NCI-H2107 (cell line): ENCODE measurements at places on chromosomes 3 and 15.

- no peak for DNase-seq
Observed at GRCh38 chr15:88073391-88073691, 183.2 kb downstream of the NTRK3 start.

DNA sequence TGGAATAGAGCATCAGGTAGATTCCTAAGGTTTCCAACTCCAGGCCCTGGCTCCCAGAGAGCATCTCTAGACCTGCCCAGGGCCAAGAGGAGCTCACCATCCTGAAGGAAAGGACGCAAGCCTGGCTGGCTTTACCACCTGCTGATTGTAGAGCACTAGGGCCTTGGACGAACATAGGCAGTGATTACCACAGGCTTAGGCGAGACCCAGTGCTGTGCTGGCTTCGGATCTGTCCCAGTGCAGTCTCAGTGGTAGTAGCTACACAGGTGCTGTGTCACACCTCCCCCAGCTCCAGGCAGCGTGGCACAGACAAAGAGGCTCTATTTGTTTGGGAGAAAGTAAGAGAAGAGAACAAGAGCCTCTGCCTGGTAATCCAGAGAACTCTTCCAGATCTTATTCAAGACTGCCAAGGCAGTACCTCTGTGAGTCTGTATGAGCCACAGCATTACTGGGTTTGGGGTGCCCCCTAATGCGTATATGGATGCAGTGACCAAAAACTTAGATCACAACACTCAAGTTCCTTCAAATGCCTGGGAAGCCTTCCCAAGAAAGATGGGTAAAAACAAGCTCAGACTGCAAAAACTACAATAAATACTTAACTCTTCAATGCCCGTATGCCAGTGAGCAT, 25.4 kb downstream of the ISG20 start:
- no peak for DNase-seq

- DNase-seq, result no peak
Observed at GRCh38 chr3:45026957-45027356, 854 bp downstream of the CLEC3B start.

DNA sequence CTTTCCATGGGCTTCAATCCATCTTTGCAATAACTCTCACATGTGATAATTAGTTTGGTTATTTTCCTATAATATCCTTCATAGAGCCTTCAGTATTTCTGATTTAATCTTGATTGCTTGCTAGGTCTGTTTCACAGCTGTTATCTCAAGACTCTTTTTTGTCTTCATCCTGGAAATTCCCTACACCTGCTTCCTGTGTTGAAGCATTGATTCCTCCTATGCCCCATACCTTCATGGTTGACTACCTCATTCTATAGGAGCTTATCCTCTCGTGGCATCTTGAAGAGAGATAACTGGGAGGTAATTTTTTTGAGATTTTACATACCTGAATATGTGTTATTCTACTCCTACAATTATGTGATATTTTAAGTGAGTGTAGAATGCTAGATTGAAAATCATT, 26.7 kb downstream of the PIK3CA start:
- DNase-seq, result no peak

DNA sequence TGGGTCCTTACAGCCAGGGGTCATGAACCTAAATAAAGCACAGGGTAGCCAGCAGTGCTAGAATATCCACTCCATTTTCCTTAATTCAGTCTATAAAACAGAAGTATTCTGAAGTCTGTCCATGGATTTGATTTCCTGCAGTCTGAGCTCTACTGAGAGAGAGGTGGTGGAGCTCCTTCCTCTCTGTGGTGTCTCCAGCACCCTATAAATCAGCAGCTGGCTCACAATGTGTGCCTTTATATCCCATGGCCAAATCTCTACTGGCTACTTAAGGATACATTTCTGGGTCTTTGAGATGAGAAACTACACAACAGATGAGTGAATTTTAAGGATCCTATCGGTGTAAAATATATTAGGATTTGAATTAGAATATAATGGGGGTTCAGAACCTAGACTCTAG, 339.9 kb upstream of the RBMS3 start:
- DNase-seq, result no peak

GRCh38 chr3:169454060-169454317, 209.5 kb downstream of the MECOM start:
- DNase-seq, result no peak
